ENCODE measurements at places on chromosomes 1 and 21.

DNA sequence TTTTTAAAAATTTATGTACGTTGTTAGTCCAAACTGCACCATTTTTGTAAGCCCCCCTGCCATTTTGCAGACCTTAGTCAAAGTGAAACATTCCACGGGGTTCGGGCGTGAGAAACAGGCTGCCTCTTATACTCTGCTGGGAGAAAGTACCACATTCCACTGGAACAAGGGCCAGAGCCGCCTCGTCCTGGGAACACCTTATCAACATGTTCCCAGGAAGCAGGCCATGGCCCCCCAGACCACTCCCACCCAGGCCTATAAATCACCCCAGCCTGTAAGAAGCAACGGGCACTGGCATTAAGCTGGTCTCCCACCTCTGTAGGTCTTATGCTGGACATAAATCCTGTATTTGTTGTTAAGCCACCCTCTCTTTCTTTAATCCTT, 854 bp upstream of the ZRANB2 start:
- DNase-seq = no peak

GRCh38 chr1:1437033-1437903, 1.8 kb downstream of the VWA1 start:
- no peak for DNase-seq

- DNase-seq = peak; percentile 59
Observed at GRCh38 chr1:106924360-106924759, 132.1 kb upstream of the PRMT6 start.

- no peak for DNase-seq
Observed at GRCh38 chr21:32484706-32485380, 72.3 kb downstream of the EVA1C start.

- no peak for DNase-seq
Observed at GRCh38 chr1:84757301-84757700, 67.0 kb upstream of the SSX2IP start.

DNA sequence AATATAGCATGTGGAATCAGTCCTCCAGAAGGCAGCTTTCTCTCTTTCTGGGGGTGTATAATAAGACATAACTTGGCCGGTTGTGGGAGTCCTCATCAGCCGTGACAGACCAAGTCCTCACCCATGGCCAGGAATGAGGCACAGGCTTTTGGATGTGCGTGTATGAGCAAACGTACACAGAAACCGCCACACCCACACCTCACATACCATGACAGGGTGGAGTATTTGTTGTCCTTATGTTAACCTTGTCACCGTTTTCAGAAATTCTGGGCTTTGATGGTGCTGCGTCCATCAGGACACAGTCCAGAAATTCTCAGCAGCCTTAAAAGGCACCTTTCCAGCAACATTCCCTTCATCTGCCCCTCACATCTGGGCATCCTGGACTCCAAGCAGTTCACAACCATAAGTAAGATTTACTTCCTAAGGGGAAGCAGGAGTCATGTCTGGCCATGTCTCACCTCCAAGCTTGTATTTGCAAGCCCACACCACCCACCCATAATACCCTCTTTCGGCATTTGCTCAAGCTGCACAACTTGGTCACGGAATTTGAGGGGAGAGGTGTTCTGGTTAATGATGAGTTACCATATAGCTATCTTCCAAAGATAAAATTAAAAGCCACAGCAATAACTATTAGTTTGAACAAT, 12.4 kb downstream of the C1orf116 start:
- DNase-seq = no peak

GRCh38 chr1:54271341-54271740, 71.4 kb downstream of the MRPL37 start:
- no peak for DNase-seq

DNA sequence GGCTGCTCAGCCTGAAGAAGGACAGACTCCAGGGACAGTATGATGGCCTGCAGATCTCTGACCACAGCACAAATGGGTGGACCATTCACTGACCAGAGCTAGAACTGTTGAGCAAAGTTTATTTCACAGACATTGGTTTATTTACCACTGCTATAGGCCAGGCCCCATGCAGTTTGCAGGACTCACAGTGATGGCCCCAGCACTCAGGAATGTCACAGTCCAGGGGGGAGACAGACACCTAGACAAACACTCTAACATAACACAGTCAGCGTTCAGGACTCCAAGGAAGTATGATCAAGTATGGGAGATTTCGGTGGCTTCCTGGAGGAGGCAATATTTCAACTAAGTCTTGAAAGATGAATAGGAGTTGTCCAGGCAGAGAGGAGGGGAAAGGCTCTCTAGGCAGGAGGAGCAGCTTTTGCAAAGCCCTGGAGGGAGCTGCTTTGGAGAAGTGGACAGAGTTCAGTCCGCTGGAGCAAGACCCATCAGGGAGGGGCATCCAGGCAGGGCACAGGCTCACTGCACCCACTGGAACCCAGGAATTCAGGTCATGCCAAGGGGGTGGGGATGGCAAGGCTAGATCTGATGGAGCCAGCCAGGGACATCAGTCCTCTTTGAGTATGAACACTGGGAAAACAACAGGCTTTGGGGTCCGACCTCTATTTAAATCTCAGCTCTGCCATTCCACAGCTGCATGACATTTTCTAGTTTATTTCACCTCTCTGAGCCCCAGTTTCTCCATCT, 454.3 kb downstream of the MATN1 start:
- no peak for DNase-seq

DNA sequence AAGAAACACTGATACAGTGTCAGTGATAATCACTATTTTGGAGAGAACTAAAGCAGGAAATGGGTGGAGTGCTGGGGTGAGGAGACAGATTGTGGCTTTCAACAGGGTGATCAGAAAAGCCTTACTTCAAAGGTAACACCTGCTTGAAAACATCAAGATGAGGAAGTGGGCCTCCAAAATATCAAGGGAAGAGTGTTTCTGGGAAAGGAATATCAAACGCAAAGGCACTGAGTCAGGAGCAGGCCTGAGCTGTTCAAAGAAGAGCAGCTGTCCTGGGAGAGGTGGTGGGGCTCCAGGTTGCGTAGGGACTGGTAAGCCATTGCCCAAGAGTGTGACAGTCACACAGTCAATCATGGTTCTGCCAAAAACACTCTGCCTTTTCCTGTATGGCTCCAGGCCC, 47.1 kb upstream of the ATP1A1 start:
- DNase-seq = no peak

- DNase-seq = peak; percentile 11
Observed at GRCh38 chr1:76425201-76426145, 350.9 kb downstream of the ST6GALNAC3 start.

GRCh38 chr1:91792489-91793071, 93.4 kb downstream of the TGFBR3 start:
- DNase-seq = peak; percentile 44

GRCh38 chr1:205477759-205478247, 22.0 kb upstream of the BLACAT1 start:
- DNase-seq = peak; percentile 87

DNA sequence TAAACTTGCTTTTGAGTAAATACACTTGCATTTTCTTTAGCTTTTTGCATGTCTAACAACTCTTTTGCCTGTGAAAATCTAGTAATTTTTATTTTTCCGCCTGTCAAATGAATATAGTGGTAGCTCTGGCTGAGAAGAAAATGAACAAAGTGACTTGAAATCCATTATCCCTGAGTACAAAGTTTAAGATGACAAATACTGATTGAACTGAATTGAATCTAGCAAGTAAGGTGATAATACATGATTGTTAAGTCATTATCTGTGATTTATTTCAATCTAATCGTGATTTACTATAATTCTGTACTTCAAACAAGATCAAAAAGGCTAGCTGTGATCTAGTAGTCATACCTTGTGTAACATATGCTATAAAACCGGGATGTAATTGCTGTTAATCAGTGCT, 42.8 kb downstream of the CHRM3 start:
- no peak for DNase-seq

- DNase-seq = no peak
Observed at GRCh38 chr21:45558044-45558721, 15.9 kb upstream of the SLC19A1 start.

GRCh38 chr1:30656171-30656940, 67.0 kb downstream of the MATN1 start:
- DNase-seq = no peak

- no peak for DNase-seq
Observed at GRCh38 chr1:219533280-219533679, 79.6 kb downstream of the ZC3H11B start.

GRCh38 chr1:205810448-205811157, 2.4 kb downstream of the SLC41A1 start:
- no peak for DNase-seq

DNA sequence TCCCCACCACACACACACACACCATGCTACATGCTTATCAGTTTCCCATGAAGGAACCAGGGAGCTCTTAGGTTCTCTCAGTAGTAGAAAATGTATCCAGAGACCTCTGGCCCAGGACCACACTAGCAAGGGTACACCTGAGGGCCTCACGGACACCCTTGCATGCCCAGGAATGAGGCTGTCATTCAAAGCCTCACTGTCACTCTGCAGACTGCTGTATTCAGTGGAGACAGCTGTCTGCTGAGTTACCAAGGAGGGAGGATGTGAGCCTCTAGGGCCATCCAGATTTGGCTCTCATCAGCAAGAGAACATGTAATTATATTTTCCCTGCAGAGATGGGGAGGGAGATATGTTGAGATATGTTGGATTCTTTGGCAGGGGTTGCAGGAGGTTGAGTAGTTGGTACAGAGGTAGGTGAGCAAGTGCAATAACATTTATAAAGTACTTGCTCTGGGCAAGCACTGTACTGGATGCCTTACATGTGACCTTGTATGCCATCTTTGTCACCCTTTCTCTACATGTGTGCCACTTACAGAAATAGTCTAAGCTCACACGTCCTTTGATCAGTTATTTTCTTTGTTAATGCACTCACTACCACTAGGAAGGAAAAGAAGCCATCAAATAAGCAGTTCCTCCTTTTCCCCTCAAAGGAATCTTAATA, 250.6 kb downstream of the ZP4 start:
- DNase-seq = no peak

DNA sequence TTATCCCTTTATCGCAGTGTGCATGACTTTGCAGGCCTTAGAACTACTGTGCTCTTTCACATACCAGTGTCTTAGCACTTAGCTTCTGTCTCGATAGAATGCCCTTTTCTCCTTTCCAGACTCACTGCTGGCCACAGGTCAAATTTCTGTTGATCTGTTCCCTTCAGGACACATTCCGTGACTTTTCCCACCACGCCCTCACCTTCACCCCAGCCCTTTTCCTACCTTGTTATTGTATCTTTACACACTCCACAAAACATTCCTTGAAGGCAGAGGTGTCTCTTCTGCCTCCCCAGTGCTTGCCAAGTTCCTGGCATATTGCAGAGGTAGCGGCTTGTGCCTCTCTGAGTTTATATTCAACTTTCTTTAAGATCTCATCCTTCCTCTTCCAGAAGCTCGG, 3.7 kb upstream of the IGSF9 start:
- DNase-seq = no peak

DNA sequence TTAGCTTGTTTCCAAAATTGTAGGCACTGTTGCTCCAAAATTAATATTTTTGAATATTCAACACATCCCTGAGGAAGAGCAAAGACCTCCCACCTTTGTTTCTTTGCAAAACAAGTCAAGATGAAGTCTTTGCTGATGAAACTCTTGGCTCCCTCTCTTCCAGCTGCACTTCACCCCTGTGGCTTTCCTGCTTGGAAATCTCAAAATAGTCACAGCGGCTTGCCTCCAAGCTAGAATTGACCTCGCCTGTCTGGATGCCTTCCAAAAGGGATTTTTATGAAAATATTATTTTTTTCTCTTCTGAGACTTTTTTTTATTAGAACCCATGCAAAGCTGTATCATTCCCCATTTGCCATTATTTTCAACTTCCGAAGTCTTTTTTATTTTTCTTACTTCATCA, 71.1 kb upstream of the MROH9 start:
- no peak for DNase-seq

DNA sequence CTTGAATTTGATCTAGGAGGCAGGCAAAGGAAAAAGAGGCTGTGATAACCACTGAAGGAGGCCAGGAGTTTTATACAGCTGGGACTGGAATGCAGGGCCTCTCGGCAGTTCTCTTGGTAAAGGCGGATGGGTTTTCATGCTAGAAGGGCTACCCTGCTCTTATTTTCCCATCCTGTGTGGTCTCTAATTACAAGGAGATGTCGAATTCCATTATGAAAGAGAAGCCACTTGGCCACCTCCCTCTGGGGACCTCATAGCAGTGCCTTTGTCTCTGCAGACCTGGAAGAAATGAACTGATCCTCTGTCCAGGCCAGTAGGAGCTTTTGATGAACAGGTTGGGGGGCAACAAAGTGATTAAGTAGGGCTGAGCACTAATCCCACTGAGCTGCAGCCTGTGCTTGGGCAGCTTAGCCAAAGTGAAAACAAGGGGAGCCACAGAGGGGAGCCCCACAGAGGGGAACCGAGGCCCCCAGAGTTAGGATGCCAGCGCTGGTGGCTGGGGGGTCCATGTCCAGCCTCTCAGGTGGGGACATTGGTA, 42.2 kb upstream of the BCAR3 start:
- no peak for DNase-seq

- no peak for DNase-seq
Observed at GRCh38 chr1:165468726-165469249, 23.9 kb upstream of the RXRG start.

DNA sequence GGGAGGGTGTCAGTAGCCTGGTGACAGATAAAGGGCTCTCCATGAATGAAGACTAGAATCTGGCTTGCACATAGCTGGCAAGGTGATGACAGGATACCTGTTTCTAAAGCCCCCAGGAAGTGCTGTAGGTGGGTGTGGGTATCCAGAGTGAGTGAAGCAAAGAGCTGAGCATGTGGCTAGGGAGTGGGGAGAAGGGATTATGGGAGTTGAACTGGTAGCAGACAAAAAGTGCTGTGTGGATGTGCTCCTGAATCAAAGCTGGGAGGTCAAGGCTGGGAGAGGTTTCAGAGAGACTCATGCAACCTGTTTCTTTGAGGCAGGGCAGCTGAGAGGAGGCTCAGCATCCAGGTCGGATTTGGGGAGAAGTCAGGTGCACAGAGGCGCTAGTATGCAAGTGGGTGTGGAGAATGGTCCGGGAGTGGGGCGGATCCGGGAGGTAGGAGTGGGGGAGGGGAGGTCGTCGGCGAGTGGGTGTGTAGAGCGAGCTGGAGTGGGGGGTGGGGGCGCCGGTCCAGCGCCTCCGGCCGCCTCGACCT, 600 bp downstream of the ASTN1 start:
- DNase-seq = no peak

- DNase-seq = peak; percentile 41
Observed at GRCh38 chr1:31421371-31422040, 8.5 kb downstream of the SERINC2 start.

DNA sequence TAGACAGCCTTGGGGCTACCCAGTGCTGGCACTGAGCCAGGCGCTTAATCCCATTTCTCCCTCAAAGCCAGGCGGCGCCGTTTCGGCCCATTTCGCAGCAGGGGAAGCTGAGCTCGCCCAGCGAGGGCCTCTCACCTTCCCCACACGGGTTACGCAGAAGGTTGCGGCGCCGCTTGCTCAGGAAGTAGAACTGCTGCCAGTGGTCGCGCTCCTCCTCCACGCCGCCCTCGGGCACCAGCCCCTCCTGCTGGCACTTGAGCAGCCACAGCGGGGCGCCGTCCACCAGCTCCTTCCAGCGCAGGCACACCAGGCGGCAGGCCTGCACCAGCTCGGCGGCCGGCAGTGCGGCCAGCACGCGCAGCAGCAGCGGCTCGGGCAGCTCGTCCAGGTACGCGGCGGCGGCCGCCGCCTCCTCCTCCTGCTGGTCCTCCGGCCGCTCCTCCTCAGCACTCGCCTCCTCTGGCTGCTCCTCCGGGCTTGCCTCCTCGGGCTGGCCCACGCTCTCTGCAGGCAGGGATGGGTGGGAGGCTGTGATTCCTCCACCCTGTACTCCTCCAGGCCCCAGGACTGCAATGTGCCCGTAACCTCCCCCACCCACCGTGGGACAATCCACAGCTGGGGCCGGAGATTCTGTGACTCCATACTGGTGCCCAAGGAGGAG, 3.8 kb downstream of the FBXO2 start:
- peak; percentile 71 for DNase-seq

- DNase-seq = no peak
Observed at GRCh38 chr1:29227511-29227910, 3.2 kb downstream of the MECR start.
